H54 (cell line): ENCODE measurements at places on chromosomes 6 and 20.

- no peak for DNase-seq
Observed at GRCh38 chr20:15854911-15855310, 718.3 kb downstream of the KIF16B start.

DNA sequence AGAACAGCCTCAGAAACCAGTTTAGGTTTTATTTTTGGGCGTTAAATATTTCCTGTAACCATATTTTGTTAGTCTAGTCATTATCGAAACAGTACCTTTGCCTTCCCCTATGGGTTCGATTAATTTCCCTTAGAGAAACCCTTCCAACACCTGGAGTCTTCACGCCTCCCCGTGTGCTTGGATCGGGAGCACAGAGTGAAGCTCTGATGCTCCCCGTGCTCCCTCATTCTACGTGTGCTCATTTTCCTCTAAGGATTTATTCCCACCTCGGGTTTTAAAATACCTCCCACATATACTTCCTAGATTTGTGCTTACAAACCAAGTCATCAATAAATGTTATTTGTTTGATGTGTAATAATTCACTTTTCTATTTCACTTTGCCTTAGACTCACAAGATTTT is 142.4 kb downstream of the TTLL2 start:
- DNase-seq, result no peak

- DNase-seq, result no peak
Observed at GRCh38 chr20:4837760-4838159, 116.1 kb downstream of the PRND start.

GRCh38 chr6:98812220-98812619 is 22.2 kb upstream of the POU3F2 start:
- DNase-seq, result no peak

DNA sequence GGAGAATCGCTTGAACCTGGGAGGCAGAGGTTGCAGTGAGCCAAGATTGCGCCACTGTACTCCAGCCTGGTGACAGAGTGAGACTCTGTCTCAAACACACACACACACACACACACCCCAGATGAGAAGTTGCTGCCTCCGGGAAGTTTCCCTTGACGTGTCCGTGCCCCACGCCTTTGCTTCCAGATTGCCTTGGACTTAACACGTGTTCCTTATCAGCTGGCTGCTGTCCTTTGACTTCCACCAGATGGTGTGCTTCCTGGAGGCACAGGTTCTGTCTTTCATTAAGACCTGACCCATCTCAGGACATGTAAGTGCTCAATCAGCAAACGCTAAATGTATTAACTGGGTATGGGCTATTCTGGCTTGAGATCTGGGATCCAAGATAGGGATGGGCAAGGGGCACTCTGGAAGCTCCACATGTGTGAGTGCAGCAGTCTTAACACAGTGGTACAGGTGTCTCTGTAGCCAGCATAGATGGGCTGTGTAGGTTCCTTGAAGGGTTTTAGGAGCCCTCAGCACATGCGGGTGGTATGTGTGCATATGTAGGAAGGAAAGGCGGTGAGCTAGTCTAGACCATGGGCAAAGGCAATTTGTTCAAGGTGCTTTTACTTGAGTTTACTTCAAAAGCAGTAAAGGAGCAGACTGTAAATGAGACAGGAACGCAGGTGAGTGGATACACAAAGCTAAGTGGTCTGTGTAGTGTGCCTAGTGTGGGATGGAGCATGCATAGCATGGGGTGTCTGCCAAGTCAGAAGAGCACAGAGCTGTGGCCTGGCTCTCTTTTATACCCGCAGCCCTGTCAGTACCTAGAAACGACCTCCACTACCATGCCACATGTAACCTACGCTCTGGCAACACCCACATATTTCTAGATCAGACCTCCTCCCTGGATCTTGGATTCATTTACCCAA is 11.6 kb downstream of the PIGT start:
- no peak for DNase-seq
